ENCODE measurements at places on chromosomes 7 and 10. TPM values are rescaled to one million over a fixed set of nuclear protein-coding genes. Genes with fewer than 3 reads are reported as not detected.

FAM25C gene
- total RNA-seq: not detected

DNA sequence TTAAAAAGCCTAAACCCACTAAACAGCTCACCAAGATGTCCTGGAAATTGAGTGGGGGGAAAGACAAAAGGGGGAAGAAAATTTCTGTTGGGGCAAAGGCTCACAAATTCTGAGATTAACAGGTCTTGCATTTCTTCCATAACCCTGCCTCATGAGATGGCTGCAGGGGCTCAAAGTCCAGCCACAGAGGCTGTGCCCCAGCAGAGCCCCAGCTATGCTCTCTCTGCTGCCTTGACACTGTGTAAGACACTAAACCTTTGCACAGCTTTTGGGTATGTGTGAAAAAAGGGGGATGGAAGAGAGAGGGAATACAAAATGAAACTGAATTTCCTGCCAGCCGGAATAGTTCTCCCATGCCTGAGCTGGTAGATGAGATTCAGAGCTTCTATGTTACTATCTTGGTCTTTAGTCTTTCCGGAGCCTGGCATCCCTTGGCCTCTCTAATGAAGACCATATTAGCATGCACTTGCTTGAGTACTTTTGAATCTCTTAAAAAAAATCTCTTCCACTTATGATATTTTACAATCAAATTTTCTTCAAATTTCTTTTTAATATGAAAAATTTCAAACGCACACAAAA lies 240.0 kb upstream of the IMMP2L start:
- DNase-seq: no peak

HTR5A gene
- total RNA-seq: not detected

GRCh38 chr10:119654540-119654939 lies 3.4 kb downstream of the BAG3 start:
- no peak for DNase-seq

DNA sequence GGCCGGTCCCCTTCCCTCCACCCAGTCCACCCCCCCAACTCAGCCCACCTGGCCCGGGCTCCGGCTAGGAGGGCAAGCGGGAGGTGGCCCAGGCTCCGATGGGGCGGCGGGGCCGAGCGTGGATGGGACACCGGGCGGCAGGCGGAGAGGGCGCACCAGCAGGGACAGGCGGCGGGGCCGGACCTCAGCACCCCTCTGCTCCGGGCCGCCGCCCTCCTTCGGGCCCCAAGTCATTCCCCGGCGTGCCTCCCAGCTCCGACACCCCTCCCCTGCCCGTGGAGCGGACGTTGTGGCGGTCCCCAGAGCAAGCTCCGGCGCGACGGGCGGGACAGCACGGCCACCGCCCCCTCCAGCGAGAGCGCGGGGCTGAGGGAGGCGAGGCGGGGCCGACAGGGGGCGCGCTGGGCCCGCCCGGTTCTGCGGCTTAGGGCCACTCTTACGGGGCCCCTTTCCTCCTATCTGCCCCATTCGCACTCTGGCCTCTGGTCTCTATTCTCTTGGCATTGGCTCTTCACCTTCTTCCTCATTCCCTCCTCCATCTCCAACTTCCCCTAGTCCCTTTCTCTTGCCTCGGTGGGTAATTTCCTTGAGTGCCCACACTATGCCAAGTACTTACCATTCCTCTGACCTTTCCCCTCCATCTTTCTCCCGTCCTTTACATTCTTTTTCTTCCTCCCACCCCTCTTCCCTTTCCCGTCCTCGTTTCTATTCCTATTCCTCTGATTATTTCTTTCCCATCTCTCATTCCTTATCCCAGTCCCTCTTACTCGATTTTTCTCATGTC lies 701 bp upstream of the GBX1 start:
- DNase-seq: no peak

HNRNPH3 gene
- 126 TPM for total RNA-seq

- no peak for DNase-seq
Observed at GRCh38 chr7:38027884-38028455, 107.5 kb downstream of the EPDR1 start.

DNA sequence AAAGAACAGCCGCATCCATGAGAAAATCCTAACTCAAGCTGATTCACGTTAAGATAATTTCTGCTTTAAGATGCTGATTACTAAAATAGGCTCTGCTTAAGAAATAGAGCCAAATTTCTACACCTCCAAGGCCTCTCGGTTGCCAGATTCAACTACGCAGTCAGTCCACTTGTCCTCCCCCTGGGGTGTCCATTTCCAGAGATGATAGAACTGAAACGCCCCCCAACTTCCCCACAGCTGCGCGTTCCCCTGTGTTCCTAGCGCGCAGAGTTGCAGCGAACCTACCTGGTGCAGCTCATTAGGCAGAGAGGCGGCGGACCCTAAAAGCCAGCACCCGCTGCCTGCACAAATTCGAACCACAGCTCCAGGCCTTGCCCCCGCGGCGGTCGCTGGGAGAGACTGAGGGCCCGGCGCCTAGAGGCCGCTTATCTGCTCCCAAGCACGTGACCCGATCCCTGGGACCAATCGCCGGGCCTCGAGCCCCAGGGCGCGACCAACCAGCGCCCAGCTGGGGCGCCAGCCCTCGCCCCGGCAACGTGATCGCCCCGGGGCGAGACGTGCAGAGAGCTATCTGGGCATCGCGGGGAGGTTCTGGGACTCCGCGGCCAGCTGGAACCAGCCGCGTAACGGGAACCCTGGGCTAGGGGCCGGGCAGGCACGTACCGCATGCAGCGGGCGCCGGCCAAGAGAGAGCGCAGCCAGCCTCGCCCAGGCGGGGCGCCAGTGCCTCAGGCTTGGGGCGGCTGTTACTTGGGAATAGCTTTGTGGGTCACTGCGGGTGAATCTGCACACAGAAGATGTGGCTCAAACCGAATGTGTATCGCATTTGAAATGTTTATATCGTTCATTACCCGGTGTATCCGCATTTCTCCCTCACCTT lies at the start of gene PPP1R3C:
PPP1R3C (minus strand) TSS at position 401 of the 880 bp plus-strand sequence; CDS start at position 299, 102 bp downstream.
- no peak for DNase-seq

GRCh38 chr7:145692237-145692950 lies 424.2 kb upstream of the CNTNAP2 start:
- DNase-seq: no peak

DNA sequence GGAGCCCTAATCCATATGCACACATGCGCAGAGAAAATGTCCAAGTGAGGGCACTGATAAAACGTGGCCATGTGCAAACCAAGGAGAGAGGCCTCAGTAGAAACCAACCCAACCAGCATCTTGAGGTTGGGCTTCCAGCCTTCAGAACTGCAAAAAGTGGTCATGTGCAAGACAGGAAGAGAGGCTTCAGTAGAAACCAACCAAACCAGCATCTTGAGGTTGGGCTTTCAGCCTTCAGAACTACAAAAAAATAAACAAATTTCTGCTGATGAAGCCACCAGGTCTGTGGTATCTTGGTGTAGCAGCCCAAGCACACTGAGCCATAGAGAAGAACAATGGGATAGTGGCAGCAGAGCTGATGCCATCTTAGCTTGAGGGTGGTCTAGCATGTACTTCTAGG lies 371.5 kb downstream of the CALN1 start:
- DNase-seq: no peak

GRID1 gene
- total RNA-seq: 5.6 TPM

GRCh38 chr7:71506822-71507221 lies 374.9 kb downstream of the GALNT17 start:
- DNase-seq: no peak

DNA sequence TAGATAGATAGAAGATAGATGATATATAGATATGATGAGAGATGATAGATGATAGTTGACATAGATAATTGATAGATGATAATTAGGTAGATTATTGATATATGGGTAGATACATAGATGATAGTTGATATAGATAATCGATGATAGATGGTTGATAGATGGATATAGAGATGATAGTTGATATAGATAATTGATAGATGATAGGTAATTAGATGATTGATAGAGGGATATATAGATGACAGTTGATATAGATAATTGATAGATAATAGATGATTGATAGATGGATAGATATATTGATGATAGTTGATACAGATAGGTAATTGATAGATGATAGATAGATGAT lies 72.3 kb downstream of the PRR15 start:
- no peak for DNase-seq

METTL27 gene
- total RNA-seq: 30.4 TPM

- no peak for DNase-seq
Observed at GRCh38 chr7:288671-289101, 1.3 kb upstream of the FOXL3 start.

CALN1 gene
- total RNA-seq: 0.17 TPM

- DNase-seq: no peak
Observed at GRCh38 chr7:30437823-30438574, 40.6 kb downstream of the NOD1 start.

- DNase-seq: no peak
Observed at GRCh38 chr7:94492601-94493000, 17.0 kb upstream of the CASD1 start.

- no peak for DNase-seq
Observed at GRCh38 chr10:17431871-17432311, 22.5 kb downstream of the ST8SIA6 start.

DNA sequence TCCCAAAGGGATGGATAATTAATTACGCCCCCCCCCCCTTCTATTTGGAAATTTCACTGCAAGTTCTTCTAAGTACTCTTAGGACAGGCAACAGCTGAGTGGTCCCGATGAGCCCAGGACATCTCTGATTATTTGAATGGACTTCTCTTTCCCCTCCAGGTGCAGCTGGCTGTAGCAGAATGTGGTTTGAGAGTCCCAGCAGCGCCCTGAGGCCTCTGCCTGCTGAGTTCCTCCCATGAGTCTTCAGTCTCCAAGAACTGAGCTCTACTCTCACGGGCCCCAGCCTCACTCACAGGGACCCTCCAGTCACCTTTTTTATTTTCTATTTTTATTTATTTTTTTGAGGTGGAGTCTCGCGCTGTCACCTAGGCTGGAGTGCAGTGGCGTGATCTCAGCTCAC lies 63.6 kb upstream of the SFMBT2 start:
- no peak for DNase-seq

DNA sequence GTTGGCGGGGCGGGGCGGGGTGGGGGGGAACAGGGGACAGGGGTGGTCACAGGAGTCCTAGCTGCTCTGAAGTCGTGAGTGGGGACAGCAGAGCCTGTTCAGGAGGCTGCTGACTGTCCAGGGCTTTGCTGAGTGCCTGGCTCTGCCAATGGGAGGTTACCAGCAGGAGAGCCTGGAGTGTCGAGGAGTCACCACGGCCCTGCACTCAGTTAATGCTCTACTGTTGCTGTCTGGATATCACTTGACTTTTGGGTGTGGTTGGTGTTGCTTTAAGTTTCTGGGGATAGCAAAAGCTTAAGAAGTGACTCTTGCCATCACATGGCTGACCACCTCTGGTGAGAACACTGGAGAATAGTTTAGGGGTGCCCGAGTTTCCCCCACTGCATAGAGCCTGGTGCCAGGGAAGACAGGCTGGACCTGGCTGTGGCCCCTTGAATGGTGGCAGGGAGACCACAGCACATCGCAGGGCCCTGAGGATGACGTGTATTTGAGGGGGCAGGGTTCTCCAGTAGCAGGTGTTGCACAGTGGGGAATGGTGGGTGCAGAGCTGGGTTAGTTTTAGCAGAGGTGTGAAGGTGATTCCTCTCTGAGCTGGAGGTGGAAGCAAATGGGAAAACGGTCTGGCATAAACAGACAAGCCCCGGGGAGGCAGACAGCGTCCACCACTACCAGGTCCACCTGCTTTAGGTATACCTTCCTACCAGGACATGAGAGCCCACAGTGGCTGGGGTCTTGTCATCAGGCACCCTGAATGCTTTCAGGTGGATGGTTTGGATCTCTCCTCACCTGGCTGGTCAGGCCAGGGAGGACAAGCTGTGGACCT lies 54.2 kb upstream of the CAMK2B start:
- DNase-seq: no peak

GRCh38 chr10:21145751-21146435 lies 248.8 kb upstream of the NEBL start:
- DNase-seq: no peak

DNA sequence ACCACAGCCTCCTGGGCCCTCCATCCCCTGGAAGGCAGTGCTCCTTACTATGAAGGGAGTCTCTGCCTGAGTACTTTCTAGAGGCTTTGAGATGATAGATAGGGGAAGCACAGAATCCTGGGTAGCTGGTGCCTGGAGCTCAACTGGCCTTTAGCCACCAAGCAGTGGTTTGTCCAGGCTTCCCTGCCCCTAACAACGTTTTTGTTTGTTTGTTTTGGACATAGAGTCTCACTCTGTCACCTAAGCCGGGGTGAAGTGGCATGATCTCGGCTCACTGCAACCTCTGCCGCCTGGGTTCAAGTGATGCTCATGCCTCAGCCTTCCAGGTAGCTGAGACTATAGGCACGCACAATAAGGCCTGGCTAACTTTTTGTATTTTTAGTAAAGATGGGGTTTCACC lies 289.4 kb downstream of the PLXNA4 start:
- no peak for DNase-seq

GRCh38 chr7:39734633-39735004 lies 111.2 kb downstream of the RALA start:
- DNase-seq: no peak

- no peak for DNase-seq
Observed at GRCh38 chr10:43078986-43079273, 2.1 kb downstream of the RET start.

SPDYE16 gene
- total RNA-seq: not detected

DNA sequence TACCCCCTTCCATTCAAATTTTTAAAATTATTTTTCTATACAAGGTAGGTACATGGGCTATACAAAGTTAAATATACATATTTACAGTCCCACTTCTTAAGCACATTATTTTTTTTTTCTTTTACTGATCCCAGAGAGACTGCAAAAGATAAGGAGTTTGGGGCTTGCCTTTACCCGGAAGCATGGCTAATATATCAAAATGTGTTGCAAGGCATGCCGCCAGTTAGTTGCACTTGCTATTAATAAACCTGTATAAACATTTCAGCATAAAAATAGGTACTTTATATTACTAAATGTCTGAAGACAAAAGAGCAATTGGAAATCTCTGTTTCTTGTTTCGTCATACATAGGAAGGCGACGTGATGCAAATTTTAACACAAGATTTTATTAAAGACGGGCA lies 21.5 kb upstream of the PDLIM1 start:
- DNase-seq: no peak

DNA sequence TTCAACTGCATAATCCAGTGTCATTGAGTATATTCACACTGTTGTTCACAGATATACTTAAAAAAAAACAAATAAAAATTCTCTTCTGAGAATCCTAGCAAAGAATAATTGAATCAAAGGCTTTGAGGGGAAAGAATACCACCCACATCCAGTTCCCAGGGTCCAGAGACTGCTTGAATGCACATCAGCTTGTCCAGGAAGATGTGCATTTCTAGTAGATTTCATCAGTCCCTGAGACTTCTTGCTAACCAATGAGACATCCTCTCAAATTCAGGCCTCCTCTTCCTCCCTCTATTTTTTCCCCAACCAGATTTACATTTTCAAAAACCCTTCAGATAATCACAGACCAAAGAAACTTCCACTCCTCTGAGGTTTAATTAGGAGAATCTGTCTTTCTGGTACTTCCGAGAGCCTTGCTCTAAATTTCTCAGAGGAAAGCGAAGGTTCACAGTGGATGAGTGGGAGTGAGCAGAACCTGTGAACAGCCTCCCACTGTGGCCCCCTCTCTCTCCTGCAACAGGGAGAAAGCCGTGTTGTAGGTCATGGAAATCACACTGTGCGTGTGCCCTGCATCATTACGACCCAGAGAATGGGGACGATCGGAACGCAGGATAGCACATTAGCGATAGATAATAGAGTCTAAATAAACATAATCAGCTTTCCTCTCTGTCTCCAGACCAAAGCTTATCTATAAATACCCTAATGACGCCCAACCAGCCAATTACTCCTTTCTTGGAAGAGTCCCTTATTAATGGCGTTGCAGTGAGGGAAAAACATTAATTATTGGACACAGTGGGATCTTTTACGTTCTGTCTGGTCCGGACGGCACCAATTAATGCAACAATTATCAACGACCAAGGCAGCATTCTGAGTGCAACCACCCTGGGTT lies 212.5 kb downstream of the EMX2 start:
- DNase-seq: no peak

PLEKHS1 gene
- not detected for total RNA-seq

GRCh38 chr7:139895141-139895829 lies 66.2 kb downstream of the TBXAS1 start:
- DNase-seq: no peak
